Hippocampal formation (tissue), 2 donors: ENCODE measurements at places on chromosomes 6 and 20.

GRCh38 chr6:63493557-63493956 is 78.7 kb upstream of the LOC128125822 start:
- DNase-seq = no peak

- DNase-seq = no peak
Measured at GRCh38 chr20:24953621-24954133, 4.6 kb downstream of the CST7 start.

GRCh38 chr20:42507874-42508273 is 681.8 kb downstream of the PTPRT start:
- DNase-seq = no peak

- DNase-seq = no peak
Measured at GRCh38 chr20:63700199-63701050, 4.0 kb downstream of the TNFRSF6B start.

DNA sequence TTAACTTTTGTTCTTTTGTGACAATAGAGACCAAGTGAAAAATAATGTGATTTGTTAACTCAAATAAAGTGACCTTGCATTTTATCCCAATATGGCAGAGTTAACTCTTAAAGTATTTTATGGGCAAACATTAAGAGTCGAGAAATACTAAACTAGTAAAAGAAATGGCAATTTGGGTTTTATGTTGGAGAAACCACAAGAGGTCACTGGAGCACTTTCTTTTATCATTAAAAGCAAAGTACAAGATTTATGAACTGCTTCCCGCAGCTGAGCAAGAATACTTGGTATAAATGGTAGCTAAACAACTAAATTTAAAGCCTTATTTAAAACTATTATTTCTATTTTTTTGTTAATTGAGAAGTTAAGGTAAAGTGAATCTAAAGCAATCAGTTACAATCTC is 33.5 kb upstream of the MCM9 start:
- DNase-seq = no peak

DNA sequence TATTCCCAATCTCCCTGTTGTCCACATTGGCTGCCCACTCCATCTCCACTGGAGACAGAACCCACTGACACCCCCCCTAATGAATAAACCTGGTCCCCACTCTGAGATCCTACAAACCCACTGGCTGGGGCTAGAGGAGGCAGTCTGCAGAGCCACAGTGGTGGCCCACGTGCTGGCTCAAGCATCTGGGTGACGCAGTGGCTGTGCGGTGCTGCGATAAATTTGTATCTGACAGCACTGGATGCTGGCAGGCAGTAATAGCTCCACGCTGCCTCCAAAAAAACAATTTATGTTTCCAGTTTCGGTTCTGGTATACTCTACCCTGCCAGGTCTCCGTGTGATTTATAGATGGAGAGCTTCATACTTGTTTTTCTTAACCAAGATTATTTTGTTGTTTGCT is 87.1 kb upstream of the SYNDIG1 start:
- DNase-seq = no peak

GRCh38 chr20:37072293-37073196 is 23.3 kb downstream of the RBL1 start:
- no peak for DNase-seq

DNA sequence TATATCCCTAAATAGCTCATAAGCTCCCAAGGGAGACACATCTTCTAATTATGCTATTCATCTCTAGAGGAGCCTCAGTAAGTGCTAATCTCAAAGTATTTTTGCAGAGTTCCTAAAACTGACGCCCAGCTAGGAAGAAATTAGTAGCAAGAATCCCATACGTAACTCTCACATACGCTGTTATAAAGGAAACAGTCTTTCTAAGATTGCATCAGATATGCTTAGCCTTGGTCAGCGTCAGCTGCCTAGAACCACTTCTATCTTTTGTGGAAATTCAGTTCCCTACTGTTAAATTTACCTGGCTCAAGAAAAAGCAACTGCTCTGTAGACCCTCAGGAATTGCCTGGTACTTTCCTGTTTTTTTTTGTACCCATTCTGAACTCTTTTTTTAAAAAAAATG is 13.6 kb downstream of the RIPOR2 start:
- DNase-seq = no peak

DNA sequence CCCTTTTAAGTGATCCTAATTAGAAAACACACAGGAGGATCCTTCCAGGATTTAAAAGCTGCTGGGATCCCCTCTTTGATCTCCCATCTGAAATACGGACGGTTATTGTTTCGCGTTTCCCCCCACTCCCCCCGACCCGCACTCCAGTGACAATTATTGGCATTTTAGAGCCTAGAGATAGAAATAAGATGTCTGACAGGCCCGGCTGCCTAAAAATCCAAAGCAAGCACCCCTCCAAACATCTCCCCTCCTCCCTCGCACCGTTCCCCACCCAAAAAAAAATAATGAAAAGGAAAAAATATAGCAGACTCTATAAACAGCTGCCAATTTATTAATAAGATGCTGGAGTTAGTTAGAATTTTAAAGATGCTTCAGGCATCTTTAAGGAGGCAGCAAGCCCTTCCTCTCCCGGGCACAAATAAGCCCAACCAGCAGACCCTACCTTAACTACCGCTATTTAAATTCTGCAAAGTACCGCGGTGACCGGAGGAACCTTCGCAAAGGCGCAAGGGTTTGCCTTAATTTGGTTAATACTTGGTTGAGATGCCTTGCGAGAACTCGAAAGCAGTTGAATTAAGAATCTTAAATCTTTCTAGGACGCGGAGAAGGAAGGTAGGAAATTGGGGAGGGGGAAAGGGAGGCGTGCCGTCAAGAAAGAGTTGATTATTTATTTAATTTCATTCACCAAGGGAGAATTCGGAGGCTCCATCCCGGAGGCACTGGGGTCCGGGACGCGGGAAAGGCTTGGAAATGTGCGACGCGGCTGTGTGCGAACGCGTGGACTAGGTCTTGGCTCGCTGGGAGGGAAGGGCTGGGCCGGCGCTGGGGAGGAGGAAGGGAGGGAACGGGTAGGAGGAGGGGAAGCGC is 1.5 kb upstream of the ISM1 start:
- DNase-seq = no peak

DNA sequence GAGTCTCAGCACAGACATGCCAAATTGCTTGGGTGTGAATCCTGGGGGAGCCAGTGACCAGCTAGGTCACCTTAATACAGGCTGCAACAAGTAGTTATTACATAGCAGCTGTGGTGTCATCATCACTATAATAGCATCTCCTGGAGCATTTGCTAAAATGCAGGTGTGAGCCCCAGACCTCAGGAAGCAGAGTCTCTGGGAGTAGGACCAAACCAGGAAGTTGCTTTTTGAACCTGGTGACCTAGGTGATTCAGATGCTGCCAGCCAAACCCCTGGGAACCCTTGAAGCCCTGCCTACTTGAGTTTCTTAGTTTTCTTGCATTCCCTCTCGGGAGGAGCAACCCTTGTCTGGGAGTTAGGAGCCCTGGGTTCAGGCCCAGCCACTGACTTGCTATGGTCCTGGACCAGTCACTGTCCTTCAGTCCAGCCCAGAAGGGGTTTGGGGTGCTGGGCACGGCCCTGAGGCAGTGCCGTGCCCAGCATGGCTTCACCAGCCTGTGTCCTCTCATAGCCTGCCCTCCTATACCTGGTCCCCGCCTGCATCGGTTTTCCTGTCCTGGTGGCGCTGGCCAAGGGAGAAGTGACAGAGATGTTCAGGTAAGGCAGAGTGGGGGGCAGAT is 39.3 kb upstream of the ID1 start:
- DNase-seq = no peak

- no peak for DNase-seq
Measured at GRCh38 chr6:120077489-120077888, 727.9 kb upstream of the MAN1A1 start.
